Hematopoietic multipotent progenitor cell (in vitro differentiated cells): ENCODE measurements at places on chromosomes 4 and X. TPM values are rescaled to one million over a fixed set of nuclear protein-coding genes. Genes with fewer than 3 reads are reported as not detected.

GRCh38 chr4:152325831-152326230 lies 210.1 kb downstream of the FBXW7 start:
- no peak for DNase-seq

SLITRK2 gene
- total RNA-seq: under 0.01 TPM

ANXA3 gene
- 4.6 TPM for total RNA-seq

CLDN34 gene
- total RNA-seq: not detected

DNA sequence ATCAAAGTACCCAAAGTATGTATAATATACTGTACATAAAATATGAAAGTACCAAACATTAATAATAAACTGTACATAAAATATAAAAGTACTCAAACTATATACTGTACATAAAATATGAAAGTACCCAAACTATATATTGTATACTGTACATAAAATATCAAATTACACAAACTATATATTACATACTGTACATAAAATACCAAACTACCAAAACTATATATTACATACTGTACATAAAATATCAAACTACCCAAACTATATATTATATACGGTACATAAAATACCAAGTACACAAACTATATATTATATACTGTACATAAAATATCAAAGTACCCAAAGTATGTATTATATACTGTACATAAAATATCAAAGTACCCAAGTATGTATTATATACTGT lies 723.7 kb downstream of the CWH43 start:
- no peak for DNase-seq

DNA sequence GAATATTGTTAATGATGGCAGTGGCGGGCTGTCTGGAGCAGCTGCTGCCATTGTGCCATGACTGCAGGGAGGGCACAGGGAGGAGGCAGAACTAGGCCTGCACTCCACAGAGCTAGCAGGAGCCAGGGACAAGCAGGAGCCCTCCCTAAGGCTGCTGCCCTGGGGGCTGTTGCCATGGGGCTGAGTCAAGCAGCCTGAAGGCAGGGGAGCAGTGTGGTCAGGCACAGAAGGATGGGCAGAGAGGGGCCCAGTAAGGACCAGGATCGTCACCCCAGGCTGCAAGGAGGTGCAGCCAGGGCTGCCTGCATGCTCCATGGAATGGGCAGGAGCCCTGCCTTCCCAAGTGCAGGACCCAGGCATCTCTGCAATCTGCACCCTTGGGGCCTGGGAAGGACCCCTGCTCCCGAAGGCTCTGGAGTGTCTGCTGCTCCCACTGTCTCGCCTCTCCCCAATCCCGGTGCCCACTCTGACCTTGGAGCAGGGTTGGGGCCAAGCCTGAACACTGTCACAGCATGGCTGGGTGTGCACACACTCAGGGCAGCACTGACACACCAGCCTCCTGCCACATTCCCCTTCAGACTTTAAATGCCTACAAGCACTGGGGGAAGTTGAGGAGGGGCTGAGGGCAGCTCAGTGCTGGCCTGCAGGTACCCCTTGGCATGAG lies 98.3 kb upstream of the GALNTL6 start:
- no peak for DNase-seq

DNA sequence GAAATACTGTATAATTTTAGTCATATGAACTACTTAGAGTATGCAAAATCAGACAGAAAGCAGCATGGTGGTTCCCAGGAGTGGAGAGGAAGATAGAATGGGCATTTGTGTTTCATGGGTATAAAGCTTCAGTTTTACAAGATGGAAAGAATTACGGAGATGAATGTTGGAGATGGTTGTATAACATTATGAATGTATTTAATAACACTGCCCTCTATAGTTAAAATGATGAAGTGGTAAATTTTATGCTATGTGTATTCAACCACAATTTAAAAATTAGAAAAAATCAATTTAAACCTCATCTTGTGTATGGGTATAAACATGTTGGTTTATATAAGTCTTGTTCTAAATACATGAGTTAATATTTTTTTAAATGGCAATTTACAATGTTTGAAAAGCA lies 521.1 kb downstream of the FSTL5 start:
- DNase-seq: no peak

CFAP47 gene
- under 0.01 TPM for total RNA-seq

GRCh38 chr4:44679060-44679459 lies 840 bp downstream of the GUF1 start:
- no peak for DNase-seq

GRCh38 chr4:122086338-122087065 lies 65.6 kb upstream of the BLTP1 start:
- no peak for DNase-seq

STATH gene
- not detected for total RNA-seq

GRCh38 chr4:47704693-47705325 lies 133.1 kb downstream of the CORIN start:
- DNase-seq: peak; percentile 31

- DNase-seq: peak; percentile 28
These were observed 64.4 kb downstream of the ASMT start for GRCh38 chrX:1679238-1679637.

DNA sequence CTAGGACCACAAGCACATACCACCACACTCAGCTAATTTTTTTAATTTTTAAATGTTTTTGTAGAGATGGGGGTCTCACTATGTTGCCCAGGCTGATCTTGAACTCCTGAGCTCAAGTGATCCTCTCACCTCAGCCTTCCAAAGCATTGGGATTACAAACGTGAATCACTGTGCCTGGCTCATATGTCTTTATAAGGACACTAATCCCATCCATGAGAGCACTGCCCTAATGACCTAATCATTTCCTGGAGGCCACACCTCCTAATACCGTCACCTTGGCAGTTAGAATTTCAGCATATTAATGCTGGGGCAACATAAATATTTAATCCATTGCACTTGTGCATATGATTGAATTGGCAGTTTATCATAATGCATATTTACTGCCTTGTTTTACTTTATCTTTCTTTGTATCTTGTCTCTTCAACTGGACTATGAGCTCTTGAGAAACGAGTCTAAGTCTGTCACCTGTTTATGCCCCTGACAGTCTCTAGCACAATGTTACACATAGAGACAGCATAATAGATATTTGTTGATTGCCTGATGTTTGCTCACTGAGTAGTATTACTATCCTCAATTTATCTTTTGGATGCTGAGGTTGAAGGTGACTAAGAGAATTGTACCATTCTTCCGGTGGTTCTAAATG lies 172.0 kb downstream of the AASDH start:
- no peak for DNase-seq

GRCh38 chr4:123819362-123820035 lies 422.9 kb downstream of the SPRY1 start:
- no peak for DNase-seq

DNA sequence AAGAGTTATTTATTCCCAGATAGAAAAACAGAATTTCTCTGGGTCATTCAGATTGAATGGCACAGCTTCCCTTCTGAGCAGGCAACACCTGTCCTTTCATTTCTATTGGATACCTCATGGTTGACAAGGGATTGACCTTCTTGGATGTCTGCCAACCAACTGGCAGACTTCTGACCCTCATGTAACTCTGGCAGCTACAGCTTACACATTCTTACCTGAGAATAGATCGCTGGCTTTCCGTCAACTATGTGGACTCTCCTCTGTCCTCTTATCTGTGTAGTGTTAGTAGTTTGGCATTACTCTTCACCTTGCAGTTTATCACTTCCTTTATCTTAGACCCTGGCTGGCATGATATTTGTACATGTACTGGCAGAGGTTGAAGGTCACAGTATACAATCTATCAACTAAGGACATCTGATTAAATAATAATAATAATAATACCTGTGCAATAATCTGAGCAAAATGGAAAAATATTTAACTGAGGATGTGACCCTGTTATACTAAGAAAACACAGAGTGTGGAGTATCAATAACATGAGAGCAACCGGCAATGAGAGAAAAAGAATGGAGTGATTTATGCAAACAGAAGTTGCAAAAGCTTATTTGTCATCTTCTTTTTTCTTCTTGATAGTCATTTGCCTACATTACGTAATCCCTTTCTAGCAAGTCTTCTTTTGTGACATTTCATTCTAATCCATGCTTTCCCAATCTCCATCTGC lies 1118.2 kb downstream of the ARAP2 start:
- DNase-seq: no peak

DNA sequence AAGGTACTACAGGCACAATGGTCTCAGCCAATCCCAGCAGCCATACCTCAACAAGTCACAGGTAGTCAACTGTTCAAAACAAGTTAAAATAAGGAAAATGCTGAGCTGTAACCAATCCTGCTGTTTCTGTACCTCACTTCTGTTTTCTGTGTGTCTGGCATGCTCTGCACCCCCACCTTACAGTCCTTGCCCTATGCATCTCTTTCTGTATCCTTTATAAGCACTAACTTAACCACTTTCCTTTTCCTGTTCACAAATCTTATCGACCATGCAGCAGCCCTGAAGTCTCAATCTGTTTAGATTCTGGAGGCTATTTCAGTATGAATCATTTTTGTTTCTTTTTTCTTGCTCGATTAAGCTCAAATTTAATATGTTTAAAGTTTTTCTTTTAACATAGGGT lies 12.5 kb upstream of the FAM13A start:
- no peak for DNase-seq

- no peak for DNase-seq
These were observed 213.2 kb downstream of the KDR start for GRCh38 chr4:54912155-54912554.

- no peak for DNase-seq
These were observed 1.3 kb downstream of the GAK start for GRCh38 chr4:930827-931193.

GRCh38 chr4:71141125-71141524 lies 147.7 kb downstream of the DCK start:
- no peak for DNase-seq

- no peak for DNase-seq
These were observed 92.8 kb downstream of the EVC2 start for GRCh38 chr4:5615496-5616075.

DNA sequence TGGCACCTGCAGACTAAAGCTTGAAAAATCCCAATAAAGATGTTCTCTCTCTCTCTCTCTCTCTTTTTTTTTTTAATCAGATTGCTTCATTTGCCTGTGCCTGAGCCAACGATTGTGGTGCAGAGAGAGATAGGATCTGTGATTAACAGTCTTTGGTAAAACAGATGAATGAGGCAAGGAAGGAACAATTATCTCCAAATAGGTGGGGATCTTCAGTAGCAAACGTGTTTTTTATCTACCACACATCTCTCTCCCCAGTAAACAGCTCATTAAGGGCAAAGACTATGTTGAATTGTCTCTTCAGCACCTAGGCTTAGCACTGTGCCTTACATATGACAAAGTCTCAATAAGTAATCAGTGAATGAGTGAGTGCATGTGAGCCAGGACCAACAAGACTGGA lies 96.3 kb downstream of the SMIM20 start:
- DNase-seq: no peak

ACOT9 gene
- 7.8 TPM for total RNA-seq

ANKRD17 gene
- 58.4 TPM for total RNA-seq

GRCh38 chr4:37001688-37002436 lies 242.7 kb upstream of the NWD2 start:
- no peak for DNase-seq

DNA sequence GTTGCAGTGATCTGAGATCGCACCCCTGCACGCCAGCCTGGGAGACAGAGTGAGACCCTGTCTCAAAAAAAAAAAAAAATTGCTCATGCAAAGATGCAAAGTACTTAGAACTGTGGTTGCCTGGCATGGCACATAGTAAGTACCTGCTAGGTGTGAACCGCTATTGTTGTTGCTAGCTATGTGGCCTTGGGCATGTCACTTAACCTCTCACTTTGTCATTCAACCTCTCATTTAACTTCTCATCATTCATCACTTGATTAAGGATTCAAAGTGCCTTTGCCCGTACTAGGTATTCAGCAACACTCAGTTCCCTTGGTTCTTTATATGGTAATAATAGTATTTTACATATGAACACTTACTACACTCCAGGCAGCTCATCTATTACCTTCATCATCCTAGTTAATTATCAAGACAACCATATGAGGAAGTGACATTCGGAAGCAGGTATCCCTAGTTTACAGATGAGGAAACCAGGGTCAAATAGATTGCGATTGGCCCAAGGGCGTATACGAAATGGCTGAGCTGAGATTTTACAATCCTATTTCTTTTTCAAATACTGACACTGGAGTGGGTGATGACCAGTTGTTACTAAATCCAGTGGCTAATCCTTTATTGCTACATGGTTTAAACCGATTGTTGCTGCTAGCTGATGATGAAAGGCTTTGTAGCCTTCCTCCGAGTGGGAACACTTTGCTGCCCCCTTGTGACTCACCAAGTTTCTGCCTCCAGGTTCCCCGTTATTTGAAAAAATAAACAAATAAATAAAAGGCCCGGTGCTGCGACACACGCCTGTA lies 28.8 kb upstream of the SOWAHD start:
- DNase-seq: peak; percentile 48

MFAP3L gene
- 3.2 TPM for total RNA-seq

DNA sequence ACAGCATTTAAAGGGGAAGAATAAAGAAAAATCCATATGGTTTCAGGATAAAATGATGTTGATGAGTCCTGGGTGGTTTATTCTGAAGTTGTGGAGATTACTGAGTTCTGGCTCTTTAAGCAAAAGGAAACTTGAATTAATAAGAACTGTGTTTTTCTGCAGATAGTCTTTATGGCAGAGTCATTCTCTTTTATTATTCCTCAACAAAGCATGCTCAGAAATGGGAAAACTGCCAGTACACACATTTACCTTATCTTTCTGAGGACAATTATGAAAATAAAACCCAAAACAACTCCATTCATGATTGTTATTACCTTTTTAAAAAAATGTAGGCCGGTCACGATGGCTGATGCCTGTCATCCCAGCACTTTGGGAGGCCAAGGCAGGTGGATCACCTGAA lies 58.5 kb downstream of the ADD1 start:
- DNase-seq: no peak

DNA sequence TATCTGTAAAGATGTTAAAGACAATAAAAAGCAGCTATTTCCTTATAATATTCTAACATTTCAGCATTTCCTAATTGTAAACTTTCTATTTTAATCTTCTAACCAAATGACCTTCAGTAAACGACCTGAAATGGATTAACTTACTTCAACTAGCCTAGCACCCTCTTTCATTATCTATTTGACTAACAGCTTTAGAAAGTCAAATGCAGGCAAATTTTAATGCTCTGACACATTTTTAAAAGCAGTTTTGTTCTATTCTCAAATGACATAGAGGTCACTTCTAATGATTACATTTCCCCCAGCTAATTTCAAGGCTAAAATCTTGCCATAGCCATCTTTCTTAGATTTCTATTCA lies 41.9 kb downstream of the SLC7A11 start:
- DNase-seq: no peak

DNA sequence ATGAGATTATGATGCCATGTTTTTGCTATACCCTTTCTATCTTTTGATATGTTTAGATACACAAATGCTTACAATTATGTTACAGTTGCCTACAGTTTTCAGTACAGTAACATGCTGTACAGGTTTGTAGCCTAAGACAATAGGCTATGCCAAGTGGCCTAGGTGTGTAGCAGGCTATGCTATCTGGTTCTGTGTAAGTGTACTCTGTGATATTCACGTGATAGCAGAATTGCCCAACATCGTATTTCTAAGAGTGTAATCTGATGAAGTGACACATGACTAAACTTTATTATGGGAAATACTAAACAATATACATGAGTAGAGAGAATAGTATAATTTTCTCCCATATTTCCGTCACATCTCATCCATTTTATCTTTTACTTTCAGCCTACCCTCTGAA lies 97.0 kb downstream of the CLDN22 start:
- DNase-seq: no peak

- DNase-seq: no peak
These were observed 658 bp downstream of the SCOC start for GRCh38 chr4:140374130-140374477.

- DNase-seq: no peak
These were observed 37.7 kb upstream of the ENPP6 start for GRCh38 chr4:184255361-184255760.
